Activated naive CD8-positive, alpha-beta T cell treated with anti-CD3 and anti-CD28 coated beads for 36 hours (primary cell): ENCODE measurements at places on chromosomes 4 and X.

DNA sequence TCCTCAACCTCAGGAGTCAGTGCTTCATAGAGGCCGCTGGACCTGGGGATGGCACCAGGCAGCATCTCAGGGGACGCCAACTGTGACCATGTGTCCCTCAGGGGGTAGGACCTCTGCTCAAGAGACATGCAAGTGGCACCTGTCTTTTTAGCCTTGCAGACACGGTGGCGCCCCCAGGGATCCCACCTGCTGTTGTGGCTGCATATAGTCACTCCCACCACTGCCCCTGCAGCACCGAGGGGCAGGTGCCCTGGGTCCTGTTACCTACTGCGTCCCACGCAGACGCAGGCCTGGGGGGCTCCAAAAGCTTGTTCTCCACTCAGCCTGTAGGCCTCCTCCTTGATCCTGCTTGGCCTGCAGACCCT lies 2.5 kb downstream of the MYL5 start:
- no peak for DNase-seq

DNA sequence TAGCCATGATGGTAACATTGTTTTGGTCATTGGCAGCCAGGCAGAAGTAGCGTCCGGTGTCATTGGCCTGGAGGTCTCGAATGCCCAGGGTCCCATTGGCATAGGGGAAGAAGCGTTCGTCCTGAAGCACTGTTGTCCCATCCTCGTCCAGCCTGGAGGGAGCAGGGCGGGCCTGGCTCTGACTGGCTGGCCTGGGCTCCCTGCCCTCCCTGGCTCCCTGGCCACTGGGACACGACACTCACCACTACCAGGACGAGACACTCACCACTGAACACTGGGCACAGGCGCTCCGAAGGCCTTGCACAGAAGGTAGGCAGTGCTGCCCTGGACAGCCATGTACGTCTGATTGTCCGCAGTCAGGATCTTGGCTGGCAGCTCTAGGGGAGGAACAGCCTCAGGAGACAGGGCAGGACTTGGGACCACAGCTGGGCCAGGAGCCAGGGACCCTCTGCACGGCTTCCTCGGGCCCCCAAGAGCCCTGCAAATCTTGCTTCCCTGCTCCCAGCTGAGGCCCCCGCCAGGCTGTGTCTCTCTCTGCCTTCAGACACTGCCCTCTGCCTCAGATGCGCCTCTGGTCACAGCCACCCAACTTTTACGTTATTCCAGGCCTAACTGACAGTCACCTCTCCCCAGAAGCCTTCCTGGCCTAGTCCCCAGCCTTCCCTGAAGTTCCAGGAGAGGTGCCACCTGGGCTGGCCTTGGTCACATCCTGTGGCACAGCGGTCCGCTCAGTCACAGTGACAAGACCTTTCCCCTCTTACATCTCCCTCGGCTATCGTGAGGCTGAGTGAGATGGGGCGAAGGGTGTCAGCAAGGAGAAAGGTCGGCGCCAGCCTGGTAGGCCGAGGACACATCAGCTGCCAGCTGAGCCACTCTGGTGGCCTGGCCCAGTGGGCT lies 17.1 kb downstream of the L1CAM start:
- DNase-seq, result no peak

GRCh38 chr4:108596344-108596743 lies 24.0 kb upstream of the RPL34 start:
- DNase-seq, result no peak

DNA sequence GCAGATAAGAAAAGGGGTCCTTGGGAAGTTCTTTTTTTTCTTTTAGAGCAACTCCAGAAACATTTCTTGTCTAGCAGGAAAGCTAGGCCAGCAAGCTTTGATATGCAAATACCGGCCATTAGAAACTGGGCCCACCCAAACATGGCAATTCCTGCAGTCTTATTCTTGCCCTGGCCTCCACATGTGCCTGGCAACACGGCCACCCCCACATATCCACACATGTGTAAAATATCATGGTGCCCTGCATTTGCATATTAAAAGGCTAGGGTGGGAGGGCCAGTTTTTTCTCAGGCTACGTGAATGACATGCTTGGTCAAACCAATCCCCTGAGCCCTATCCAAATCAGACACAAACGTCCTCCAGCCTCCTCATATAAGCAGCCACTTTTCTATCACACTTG lies 171.7 kb upstream of the ZCCHC13 start:
- DNase-seq, result no peak

GRCh38 chr4:86380181-86380724 lies 20.4 kb upstream of the MAPK10 start:
- no peak for DNase-seq
